Activated CD8-positive, alpha-beta memory T cell treated with anti-CD3 and anti-CD28 coated beads for 1 hour (primary cell): ENCODE measurements at places on chromosomes 3 and 15.

GRCh38 chr15:57792724-57793449 is 86.4 kb downstream of the POLR2M start:
- no peak for DNase-seq

GRCh38 chr15:43239732-43240491 is 19.1 kb upstream of the EPB42 start:
- DNase-seq = no peak

DNA sequence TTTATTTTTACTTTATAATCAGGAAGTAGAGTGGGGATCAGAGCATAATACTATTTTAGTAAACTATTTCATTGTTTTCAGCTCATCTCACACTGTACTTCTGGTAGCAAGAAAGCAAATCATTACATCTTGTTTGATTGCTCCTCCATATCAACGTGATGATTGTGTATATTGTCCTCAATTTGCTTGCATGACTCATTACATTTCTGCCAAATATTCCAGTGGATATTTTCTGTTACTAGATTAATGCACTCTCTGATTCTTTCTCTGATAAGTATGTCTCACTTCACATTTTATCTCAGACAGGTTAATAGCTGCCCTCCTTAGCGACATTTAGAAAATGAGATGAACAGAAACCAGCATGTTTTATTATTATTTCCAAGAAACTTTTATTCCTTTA is 1145.3 kb downstream of the OTOL1 start:
- no peak for DNase-seq

- no peak for DNase-seq
Observed at GRCh38 chr3:116129187-116129946, 315.9 kb downstream of the LSAMP start.

GRCh38 chr3:183272791-183273190 is 19.7 kb downstream of the B3GNT5 start:
- DNase-seq = no peak

DNA sequence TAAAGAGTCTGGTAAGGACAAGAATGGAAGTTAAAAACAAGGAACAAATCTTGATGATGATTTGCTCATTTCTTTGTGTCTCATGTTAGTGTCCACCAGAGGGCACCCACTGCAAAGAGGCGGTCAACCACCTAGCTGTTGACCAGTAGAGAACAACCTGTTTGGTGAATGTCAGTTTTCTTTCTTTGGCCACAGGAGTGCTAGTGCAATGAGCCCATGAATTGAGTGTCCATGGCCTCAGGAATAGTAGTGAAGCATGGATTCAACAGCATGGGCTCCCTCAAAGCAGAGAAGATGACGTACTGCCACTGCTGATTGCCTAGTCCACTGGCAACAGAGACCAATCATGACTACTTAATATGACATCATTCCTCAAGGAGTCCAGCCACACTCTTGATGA is 10.7 kb upstream of the CNTN6 start:
- no peak for DNase-seq

GRCh38 chr3:192040282-192041043 is 579.5 kb downstream of the PYDC2 start:
- DNase-seq = no peak

GRCh38 chr3:69410301-69410700 is 24.4 kb upstream of the FRMD4B start:
- peak; percentile 17 for DNase-seq

GRCh38 chr15:74977599-74977998 is 17.8 kb upstream of the SCAMP5 start:
- DNase-seq = no peak

GRCh38 chr3:64046592-64046991 is 23.3 kb upstream of the PSMD6 start:
- no peak for DNase-seq

DNA sequence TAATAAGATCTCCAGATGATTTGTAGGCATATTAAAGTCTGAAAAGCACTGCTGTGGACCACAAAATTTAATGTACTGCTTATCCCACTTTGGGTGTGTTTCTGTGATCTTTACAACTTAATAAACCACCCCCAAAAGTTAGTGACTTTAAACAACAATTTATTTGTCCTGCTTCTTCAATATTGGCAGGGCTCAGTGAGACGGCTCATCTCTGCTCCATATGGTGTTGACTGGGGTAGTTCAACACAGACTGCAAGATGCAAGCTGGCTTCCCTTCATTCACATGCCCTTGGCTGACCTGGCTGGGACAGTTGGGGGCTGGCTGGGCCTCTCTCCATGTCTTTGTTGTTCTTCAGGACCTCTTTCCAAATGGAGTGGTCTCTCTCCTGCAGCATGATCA is 337.8 kb downstream of the FHIT start:
- DNase-seq = no peak

DNA sequence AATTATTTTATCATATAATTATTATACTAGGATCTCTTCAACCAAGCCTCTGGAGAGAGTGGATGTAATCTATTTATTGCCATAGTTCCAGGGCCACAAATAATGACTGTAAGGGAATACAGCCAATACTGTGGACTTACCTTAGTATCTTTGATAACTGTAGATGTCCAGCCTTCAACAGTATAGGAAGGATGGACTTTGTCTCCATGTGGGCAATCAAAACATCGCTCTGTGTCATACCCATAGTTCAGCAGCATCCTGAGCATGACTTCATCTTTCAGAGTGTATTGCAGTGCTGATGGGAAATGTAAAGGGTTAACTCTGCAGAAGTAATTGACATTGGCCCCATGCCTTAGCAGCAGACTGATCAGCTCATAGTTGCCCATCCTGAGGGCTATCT is 14.2 kb downstream of the ASB14 start:
- DNase-seq = no peak

DNA sequence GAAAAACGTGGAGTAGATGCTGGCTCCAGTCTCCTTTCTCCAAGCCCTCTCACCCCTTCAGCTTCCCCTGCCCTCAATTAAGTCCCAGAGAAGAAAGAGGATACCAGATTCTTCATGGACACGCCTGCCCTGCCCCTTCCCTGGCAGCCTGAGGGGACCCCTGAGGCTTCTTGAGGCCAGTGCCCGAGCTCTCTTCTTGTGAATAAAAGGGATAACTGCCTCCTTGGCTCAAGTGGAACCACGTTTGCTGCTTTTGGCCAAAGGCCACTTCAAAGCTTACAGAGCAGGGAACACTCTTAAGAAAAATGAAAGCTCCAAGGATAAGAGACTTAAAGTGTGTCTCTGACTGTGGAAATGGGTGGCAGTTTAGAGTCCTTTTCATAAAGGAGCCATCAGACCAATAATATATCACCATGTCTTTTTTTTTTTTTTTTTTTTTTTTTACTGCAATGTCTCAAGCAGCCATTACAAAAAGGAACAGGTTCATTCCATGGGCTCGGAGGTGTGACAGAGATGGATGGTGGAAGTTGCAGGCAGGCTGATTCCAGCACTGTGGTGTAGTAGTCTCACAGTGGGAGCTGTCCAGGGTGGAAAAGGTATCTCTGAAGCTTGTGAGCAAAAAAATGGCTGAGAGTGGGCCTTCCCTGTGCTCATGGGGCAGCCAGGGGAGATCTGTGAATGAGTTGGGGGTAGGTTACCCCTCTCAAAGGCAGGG is 108.8 kb downstream of the SEMA5B start:
- no peak for DNase-seq

GRCh38 chr15:87145696-87146095 is 1066.0 kb downstream of the AGBL1 start:
- no peak for DNase-seq

- no peak for DNase-seq
Observed at GRCh38 chr3:194536871-194537637, 50.3 kb upstream of the ATP13A3 start.

DNA sequence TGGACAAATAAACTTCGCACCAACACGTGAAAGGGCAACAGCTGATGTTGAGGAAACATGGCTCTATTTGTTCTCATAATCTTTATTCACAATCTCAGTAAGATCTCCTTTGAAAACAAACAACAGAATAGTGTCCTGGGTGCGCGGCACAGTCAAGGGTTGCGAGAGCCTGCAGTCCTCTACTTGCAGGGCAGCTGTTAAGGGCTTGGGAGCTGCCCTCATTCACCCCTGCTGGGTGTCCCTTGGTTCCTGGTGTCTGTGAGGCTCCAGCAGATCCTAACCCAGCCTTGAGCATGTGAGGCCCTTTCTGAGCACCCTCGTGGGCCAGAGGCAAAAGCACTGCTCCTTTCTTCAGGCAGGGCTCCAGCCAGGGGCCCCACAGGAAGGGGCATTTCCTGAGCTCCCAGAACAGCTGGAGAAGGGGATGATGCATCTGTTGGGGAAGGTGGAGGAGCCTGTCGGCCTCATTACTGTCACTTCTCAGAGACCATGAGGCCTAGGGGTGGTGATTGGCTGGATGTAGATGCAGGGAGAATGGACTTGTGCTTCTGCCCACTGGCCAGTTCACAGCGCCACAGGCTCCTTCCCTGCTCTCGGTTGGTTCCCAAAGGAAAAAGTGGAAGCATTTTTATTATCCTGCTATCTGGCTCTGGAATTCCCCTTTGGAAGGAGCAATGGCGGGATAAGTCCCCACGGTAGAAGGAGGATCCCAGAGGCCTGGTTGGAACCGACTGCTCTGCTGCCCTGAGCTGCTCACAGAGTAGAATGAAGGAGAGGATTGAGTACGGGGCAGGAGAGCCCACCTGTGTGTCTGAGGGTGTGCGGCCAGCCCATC is 51.9 kb upstream of the KLF13 start:
- DNase-seq = no peak

GRCh38 chr15:61889706-61890105 is 170.5 kb downstream of the VPS13C start:
- DNase-seq = no peak

- DNase-seq = no peak
Observed at GRCh38 chr3:42610976-42611375, 10.5 kb downstream of the NKTR start.

DNA sequence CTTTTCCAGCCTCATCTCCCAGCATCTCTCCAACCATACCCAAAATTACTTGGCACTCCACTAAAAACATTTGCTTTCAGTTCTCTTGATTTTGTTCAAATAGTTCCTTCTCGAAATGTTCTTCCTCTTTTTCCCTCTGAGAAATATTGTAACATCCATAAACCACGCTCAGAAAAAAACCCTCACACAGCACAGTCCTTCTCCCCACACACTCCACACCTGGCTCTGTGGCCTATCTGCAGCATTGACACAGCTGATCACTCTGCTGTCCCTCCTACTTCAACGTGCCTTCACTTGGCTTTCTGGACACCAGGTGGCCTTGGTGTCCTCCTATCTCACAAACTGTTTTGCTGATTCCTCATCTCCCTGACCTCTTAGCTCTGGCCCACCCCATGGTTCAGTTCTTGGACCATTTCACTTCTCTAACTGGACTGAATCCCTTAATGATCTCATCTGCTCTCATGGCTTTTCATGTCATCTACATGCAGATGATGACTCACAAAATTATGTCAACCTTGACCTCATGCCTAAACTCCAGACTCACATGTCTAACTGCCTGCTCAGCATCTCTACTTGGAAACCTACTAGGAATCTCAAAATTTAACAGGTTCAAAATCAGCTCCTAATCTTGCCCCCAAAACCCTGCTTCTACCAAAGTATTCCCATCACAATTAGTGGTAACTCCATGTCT is 93.3 kb downstream of the TRIM42 start:
- DNase-seq = no peak

GRCh38 chr3:69318410-69318809 is 67.5 kb downstream of the FRMD4B start:
- no peak for DNase-seq

- no peak for DNase-seq
Observed at GRCh38 chr15:99409097-99409473, 156.7 kb upstream of the MEF2A start.

- DNase-seq = no peak
Observed at GRCh38 chr3:64496786-64497490, 190.9 kb downstream of the ADAMTS9 start.

DNA sequence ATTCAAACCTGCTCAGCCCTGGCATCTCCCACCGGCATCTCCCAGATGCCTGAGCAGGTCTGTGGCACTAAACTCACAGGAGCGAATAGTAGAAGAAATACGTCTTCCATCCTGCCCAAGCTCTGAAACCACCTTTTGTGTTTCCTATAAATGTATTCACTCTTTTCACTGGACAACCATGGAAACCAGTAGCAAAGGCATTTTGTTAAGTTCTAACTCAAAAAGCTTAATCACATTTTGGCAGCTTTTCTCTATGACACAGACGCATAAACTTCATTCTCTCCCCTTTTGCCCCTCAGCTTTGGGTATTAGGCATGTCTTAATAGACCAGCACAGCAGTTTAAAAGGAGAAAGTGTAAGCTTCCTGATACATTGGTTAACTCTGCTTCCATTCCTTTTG is 24.5 kb upstream of the ARNT2 start:
- no peak for DNase-seq

GRCh38 chr15:32746116-32746857 is 28.5 kb downstream of the GREM1 start:
- no peak for DNase-seq

GRCh38 chr3:13504161-13504831 is 24.2 kb downstream of the HDAC11 start:
- no peak for DNase-seq

DNA sequence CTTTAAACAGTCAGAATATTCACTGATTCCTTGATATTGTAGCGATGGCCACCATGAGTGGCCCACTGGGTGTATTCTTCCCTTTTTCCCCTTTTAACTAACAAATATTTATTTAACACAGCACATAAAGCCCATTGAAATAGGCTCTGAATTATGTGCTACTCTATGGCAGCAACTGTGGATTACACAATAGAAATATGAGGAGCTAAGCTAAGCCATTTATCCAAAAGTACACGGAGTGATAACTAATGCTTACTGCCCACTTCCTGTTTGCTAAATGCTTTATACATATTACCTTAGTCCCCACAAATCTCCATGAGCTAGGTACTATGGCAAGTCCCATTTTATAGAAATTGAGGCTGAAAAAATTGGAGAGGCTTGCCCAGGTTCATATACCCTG is 17.9 kb downstream of the ILDR1 start:
- no peak for DNase-seq

GRCh38 chr3:29850641-29851040 is 569.8 kb downstream of the RBMS3 start:
- DNase-seq = no peak

DNA sequence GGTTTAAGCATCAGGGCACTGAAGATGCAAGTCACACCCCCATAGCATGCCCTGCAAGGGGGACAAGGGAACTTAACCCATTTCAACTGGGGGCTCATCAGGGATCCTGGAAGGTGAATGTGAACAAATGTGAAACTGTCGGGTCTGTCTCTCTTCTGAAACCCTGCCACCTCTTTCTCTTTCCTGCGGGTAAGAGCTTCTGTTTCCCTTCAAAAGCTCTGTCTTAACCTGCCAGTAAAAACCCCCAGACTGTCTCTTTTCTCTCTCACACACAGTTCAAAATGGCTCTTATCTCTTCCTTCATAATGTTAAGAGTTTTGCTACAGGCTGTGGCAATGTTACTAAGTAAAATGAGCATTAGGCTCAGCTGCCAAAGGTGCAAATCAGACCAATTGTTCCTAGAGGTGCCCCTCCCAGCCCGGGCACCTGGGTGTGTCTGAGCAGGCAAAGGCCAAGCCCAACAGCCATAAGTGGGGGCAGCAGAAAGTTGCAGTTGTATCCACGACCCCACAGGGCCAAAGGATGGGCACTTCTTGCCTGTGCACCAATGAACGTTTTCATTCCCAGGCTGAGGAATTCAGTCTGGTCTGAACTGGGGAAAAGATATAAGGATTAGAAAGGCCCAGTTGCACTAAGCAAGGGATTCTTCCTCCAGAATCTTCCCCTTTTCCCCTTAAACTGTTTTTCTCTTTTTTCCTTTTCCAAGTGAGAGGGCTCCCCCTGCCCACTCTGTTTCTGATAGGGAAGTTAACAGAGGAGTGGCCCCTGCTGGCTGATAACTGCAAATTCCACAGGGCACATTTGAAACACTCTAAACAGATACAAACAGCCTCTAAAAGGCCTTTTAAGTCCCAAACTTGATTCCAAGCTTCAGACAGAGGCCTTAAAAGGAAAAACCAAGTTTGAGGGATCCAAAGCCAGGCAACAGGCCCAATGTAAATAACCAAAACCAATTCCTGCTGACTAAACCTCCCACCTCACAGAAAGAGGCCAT is 113.8 kb upstream of the EPHA6 start:
- DNase-seq = no peak
